ENCODE measurements at places on chromosomes 1 and 21.

DNA sequence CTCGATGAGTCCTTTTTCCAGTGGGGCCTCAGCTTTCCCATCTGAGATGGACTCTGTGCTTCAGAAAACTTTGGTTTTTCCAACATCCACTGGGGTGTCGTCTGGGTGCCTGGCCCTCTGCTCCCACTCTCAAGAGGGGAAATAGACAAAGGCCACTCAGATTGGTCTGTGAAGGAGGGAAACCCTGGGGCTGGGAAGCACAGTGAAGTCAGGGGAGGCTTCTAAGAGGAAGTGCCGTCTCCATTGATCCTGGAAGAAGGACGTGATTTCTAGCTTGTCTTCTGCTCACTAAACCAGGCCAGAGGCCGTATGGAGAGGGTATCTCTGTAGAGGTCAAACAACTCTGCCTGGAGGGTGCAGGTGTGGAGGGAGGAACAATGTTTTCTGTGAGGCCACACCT, 5.2 kb downstream of the KNCN start:
- DNase-seq: no peak

DNA sequence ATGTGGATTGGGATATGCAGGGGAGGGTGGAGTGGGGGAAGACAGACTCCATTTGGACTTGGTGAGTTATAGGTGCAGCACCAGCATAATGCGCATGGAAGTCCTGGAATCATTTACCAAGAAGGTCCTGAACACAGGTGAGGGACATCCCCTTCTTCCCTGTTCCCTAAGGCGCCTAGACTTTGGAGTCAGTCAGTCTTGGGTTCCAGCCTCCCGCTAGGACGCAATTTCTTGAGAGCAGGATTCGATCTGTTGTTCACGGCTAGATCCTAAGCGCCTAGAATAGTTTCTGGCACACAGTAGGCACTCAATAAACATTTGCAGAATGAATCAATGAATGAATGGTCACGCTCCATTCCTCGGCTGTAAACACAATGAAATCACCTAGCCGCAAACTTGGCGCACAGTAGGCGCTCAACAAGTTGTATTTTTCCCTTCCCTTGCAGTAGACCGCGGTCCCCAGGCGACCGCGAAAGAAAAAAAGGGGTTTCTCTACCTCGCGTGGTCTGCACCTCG, 1.0 kb upstream of the AK4 start:
- DNase-seq: no peak

GRCh38 chr1:26083208-26083607, 15.8 kb upstream of the TRIM63 start:
- no peak for DNase-seq

DNA sequence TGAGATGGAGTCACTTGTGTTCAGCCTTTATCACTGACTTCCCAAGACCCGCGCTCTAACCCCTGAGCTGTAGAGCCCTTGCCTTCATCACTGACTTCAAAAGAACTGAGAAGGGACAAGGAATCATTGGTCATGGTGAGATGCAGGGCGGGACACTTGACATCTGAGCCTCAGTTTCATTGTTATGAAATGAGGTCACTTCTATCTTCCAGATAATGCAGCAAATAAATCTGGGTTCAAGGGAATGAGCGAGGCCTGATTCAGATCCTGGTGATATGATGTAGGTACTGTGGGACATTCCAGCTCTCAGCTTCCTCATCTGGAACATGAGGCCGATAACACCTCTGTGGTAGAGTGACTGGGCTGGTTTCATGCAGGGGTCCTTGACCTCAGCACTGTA, 13.8 kb downstream of the KAZN start:
- no peak for DNase-seq

- no peak for DNase-seq
These were observed 26.5 kb upstream of the ITLN1 start for GRCh38 chr1:160911441-160911840.

- DNase-seq: no peak
These were observed 70.4 kb downstream of the DIRAS3 start for GRCh38 chr1:67980028-67980427.

DNA sequence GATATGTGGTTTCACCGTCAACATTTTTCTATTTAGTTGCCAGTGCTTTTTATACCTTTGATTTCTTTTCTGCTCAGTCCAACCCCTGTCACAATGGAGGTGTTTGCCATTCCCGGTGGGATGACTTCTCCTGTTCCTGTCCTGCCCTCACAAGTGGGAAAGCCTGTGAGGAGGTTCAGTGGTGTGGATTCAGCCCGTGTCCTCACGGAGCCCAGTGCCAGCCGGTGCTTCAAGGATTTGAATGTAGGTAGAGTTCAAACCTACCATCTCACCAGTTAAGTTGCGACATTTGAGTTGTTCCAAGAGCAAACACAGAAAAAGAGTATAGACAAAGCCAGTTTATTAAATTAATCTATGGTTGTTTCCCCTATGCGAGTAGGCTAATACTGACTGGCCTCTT, 161.3 kb downstream of the CRB1 start:
- no peak for DNase-seq

DNA sequence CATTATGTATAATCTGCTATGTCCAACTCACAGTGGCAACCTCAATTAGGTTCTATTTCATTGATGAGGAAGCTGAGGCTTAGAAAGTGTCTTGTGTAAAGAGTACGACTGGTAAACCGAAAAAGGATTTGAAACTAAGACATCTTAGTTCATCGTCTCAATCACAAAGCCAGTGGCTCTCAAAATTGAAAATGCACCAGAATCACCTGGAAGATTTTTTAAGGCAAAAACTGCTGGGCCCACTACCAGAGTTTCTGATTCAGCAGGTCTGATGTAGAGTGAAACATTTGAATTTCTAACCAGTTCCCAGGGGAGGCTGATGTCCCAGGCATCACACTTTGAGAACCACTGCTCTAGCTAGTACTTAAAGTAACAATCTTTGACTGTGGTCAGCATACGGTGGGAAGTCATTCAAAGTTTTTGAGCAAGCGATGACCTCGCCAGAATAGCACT, 5.2 kb upstream of the LRRC53 start:
- no peak for DNase-seq

DNA sequence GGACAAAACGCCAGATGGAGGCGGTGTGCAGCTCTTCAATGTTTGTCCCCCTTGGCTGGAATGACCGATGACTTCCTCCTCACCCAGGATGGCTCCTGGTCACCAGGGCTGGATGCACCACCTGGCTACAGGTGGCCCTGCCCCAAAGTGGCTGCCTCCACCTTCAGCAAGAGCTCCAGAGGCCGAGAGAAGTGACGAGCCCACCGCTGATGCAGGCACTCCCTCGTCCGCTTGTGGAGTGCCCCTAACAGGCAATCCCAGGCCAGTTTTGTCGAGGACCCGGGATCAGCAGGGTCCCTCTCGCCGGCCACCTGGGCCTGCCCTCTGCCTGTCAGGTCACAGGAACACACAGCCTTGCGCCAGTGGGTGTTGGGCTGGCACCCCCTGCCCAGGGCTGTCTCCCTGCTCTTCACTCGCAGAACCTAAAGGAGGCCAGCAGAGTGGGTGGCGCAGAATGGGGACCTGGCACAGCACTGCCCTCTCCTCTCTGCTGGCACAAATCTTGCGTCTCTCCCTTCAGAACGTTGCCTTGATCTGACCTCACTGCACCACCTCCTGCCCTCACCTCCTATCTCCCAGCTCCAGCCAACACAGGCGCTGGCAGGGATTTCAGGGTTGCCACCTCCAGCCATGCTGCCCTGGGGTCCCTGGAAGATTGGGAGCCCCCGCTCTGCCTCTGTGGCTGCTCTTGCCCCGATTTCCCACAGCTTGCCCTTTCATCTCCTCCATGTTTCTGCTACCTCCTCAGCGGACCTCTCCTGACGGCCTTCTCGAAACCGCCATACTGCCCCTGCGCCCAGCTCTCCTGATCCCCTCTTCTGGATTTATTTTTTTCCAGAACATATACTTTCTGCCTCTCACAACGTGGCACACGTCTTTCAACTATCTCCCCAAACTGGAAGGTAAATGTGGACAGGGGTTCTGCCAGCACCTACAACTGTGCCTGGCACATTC, 38.6 kb downstream of the SLC45A1 start:
- DNase-seq: no peak

DNA sequence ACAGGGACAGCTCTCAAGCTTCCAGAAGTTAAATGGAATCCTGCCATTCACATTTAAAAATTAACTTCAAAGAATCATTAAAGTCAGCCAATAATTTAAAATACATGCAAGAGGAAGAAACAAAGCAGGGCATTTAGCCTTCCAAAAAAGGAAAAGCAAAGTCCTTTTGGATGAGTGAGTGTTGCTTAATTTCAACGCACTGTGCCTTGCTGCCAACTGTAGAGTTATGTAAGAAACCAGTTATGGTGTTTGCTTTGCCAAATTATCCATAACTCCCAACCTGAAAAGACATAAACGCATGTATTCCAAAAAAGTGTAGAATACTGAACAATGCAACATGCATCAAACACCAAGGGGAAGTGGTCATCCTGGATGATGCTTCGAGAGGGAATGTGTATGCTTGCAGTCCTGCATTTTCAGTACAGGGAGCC, 16.1 kb upstream of the KCNE1 start:
- DNase-seq: no peak

- DNase-seq: no peak
These were observed 46.9 kb downstream of the IL23R start for GRCh38 chr1:67213164-67213563.

GRCh38 chr1:197750366-197750765, 24.9 kb downstream of the DENND1B start:
- no peak for DNase-seq

DNA sequence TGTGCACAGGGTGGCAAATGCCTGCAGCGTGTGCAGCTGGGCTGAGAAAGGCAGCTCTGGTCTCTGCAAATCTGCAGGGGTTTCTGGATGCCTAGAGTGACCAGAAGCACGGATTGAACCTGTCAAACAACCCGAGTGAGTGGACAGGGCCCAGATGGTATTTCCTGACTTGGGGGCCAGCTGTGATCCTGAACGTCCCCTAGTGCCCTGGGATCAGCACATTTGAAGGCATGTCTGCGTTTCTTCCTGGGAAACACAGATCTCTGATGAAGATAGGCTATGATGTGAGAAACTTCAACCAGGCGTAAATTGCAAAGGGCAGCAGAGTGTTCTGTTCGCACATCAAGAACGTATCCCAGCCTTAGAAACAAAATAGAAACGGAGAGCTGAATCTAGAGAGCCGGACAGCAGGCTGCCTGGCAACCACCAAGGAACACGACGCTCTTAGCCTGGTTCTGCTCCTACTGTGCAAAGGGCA, 163.1 kb downstream of the KCNJ6 start:
- DNase-seq: no peak

- DNase-seq: no peak
These were observed 21.0 kb downstream of the SPRTN start for GRCh38 chr1:231359113-231359512.

DNA sequence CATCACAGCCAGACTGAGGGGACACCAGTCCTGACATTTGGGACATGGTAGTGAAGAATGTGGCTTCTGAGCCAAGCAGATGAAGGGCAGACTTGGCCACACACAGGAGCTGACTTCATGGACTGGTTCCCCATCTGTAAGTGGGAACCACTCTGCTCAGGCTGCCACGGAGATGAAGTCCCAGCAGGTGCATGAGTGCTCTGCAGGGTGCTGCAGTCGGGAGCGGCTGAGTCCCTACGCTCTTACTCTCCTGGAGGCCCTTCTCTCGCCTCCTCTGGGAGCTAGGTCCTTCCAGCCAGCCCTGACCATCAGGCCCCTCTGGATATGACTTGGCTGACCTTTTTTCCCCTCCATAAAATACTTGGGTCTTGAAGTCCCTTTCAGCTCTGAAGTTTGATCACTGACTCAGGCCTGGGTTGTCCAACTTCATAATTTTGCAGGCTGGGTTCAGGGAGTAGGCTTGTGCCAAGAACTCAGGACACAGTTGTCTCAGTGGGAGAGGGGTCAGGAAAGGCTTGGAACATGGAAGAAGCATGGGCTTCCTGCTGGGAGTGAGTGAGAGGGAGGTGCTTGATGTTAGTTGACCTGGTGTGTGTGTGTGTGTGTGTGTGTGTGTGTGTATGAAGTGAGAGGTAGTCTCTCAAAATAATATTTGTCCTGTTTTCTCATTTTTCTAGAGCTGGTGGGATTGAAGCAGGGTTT, 21.0 kb upstream of the EPS8L3 start:
- DNase-seq: no peak

- DNase-seq: no peak
These were observed 14.0 kb upstream of the PEF1 start for GRCh38 chr1:31658721-31659120.

DNA sequence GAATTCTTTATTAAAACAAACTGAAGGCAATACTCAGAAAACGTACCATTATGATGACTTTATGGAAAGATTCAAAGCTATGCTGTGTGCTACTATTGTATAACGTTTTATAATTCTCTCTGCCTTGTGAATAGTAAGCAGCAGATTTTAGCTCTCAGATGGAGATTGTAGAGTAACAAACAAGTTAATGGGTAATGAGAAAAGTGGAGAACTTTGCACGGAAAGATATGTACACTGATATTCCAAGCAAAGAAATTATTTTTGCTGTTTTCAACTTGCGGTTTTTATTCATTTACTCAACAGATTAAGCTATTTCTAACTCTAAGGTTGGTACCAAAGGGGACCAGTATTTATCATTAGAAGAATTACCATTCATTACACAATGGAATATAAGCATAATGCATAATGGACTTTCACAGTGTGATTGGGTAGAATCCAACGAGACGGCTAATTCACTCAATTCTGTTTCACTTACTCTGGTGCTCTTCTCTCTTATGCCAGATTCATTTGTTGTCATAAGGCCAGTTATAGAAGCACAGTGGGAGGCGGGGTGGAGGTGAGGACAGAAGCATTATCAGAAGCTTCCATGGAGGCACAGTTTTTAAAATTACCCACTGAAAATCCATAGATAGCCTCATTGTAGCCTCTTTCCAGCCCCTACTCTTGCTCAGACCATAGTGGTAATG, 38.6 kb downstream of the ATP1B1 start:
- no peak for DNase-seq

DNA sequence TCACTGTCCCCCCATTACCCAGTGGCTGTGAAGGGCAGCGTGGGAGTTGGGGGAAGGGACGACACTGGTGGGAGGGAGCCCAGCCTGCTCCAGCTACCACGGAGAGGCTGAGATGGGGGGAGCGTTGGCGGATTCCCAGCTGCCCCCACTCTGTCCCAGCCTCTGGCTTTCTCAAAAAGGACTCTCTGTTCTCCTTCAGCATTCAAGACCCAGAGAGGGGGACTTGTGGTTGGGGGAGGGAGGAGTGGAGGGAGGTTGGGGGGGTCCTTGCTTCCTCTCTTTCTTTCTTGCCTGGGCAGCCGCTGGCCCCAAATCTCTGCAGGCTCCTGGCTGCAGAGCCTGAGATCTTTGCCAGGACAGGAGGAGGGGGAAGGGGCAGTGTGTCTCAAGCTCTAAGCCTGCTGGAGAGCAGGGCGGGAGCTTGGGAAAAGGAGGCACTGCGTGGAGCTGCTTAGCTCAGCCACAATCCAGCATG, 2.2 kb downstream of the ATP1A2 start:
- DNase-seq: no peak

DNA sequence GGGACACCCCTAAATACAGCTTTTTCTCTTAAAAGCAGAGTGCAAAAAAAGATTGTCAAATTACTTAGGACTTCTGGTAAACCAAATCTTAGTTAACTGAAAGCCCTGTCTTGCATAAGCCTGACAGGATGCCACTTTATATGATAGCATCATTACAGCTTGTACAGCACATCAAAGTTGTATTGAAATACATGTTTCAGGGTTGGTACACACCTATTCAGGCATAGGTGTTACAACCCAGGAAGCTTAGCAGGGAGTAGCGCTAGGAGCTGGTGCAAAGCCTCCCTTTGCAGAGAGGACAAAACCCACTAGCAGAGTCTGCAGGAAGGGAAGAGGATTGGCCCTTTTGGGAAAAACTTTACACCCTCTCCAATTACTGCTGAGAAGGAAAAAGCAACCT, 258.9 kb upstream of the SGIP1 start:
- DNase-seq: no peak
